ENCODE measurements at places on chromosomes 5 and 9.

DNA sequence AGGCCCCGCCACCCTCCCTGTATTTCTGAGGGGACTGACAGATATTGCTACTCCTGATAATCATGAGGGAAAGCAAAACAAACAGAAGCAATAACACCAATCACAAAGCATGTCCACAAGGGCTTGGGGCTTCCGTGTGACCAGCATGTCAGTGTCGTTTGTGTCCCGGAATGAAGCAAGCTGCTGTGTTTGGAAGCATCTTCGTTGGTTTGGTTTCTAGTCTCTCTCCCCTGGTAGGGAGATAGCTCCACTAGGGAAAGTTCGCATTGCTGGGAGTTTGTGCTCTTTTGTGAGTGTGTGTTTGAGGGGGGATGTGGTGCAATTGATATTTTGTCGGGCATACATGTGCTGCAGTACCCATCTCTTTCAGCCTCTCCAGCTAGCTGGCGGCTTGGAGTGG lies 1.4 kb downstream of the GRIA1 start:
- no peak for DNase-seq

GRCh38 chr9:132645711-132646110 lies 24.1 kb downstream of the DDX31 start:
- DNase-seq = no peak

- DNase-seq = no peak
These were observed 4.5 kb downstream of the UBE2D2 start for GRCh38 chr5:139565411-139566305.

GRCh38 chr9:2180704-2181103 lies 165.6 kb downstream of the SMARCA2 start:
- no peak for DNase-seq

DNA sequence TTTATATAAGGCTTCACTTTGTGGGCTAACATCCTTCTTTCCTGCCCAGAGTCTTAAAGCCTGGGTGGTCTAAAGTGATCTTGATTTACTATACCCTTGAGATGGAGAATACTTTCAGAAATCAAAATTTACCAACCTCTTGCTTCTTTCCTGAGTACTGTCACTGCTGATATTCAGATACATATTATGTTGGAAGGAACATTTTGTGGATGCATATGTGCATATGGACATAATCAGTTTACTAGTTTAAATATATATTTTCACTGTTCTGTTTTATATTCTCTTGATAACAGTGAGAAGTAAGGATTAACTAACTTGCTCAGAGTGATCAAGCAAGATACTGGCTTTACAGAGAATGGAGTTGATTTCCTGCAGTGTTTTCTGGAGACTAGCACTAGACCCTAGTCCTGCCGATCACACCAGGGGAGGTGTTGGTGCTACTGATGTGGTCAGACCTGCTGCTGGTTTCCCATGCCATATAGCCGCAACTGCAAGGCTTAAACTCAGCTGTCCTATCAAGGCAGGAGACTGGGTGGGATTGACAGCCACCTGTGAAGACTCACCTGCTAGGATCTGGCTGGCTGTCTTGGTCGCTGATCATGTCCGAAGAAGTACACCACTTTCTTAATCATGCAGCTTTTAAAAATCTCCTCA lies 57.6 kb downstream of the SLF1 start:
- DNase-seq = no peak
